ENCODE measurements at places on chromosomes 4 and X. TPM values are rescaled to one million over a fixed set of nuclear protein-coding genes. Genes with fewer than 3 reads are reported as not detected.

The NMU gene
- polyA plus RNA-seq = 10.6 TPM

GRCh38 chr4:3338976-3339531 lies 46.2 kb downstream of the RGS12 start:
- DNase-seq = no peak

The SLC6A14 gene
- polyA plus RNA-seq = 0.19 TPM

DNA sequence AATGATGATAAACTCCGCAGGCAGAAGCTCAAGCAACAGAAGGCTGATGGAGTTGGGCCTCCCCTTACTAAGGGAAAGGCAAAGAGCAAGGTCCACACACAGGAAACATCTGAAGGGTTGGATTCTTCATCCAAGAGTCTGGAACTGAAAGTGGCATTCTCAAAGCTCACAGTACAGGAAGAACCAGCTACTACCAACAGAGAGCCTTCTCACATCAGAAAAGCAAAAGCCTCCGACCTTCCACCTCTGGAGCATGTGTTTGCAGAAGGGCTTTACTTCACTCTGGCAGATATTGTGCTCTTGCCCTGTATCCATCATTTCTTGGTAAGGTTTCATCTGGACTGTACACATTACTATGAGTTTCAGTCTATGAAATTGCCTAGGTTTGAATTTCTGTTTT lies 10.6 kb downstream of the GSTCD start:
- DNase-seq = no peak

Data from renal cortex interstitium (tissue), 15 donors.